Stimulated activated CD4-positive, alpha-beta T cell treated with anti-CD3 and anti-CD28 coated beads, Interleukin-15, amount 100 ng/mL, for 24 hours (primary cell): ENCODE measurements at places on chromosomes 3 and 15.
A peak's percentile ranks its signal among the peaks of the same experiment; 100 is the strongest.

- DNase-seq: no peak
Observed at GRCh38 chr3:29314727-29315088, 33.8 kb downstream of the RBMS3 start.

DNA sequence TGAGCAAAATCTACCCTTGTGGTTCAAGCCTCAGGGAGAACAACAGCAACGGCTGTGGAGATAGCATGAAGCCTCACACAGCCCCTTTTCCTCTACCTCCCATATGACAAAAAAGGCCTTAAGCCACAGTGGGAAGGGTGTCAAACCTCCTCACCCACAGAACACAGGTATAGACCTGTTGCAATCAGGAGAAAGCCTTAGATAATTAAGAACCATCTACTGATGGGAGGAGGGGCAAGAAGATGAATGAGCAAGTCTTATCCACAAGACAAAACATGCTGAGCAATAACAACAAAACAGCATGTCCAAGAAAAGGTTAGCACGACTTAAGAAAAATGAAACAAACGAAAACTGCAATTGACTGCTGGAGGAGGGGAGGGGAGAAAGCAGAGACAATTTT is 272.9 kb upstream of the BCHE start:
- no peak for DNase-seq

DNA sequence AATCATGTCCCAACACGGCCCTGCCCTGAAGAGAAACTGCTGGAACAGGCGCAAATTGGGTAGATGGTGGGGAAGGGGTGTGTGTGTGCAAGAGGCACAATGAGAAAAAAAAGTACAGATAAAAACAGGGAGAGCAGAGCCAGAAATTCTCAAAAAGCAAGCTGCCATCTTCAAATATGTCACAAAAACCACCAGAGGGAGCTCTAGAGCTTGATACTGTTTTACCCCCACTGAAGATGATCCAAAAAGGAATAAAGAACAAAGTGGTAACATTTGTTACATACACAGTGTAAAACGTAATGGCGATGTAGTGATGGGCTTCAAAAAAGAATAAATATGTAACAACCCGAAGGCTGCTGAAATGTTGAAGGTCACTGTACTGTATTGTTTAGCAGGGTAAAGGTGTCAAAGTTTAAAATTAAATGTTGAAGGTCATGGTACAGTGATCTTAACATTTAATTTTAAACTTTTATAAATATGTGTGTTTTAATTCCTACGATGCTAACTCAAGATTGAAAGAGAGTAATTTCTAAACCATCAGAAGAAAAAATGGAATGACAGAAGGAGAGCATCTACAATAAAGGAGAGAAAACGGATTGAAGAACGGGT is 6.0 kb downstream of the SNRPA1 start:
- no peak for DNase-seq

- peak; percentile 36 for DNase-seq
Observed at GRCh38 chr15:50879016-50879617, 29.4 kb upstream of the AP4E1 start.

DNA sequence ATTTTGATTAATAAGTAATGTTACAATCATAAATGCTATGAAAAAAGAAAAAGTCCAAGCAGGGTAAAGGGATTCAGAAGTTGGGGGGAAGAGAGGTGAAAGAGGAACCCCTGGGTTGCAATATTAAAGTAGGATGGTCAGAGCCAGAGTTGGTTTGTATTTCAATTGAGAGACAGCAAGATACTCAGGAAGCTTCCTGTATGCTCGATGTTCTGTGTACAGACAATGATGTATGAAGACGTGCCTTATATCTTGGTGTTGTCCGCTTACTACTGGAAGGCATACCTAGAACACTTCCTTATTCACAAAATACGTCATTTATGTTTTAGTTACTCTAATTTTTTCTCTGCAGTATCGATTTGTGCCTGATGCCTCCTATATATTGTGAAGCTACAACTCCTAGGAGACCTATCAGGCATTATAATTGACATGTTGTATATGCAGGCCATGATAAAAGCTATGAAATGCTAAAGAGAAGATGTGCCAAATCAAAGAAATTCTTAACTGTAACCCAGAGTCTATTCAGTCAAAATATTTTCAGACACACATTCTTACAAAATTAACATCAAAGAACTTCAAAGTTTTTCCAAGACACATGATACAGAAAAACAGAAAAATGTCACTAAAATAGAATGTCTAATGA is 87.5 kb downstream of the TBL1XR1 start:
- no peak for DNase-seq

DNA sequence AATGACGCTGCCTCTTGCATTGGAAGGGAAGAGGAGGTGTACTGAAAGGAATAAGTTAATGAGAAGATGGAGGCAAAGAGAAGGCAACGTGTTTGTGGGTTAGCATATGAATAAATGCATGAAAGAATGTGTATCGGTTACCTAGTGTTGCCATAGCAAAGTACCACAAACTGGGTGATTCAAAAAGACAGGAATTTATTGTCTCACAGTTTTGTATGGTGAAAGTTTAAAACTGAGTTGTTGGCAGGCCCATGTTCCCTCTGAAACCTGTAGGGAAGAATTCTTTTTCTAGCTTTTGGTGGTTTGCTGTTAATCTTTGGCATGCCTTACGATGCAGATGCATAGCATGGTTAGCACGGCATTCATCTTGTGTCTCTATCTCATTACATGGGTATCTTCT is 729.9 kb downstream of the MECOM start:
- no peak for DNase-seq

DNA sequence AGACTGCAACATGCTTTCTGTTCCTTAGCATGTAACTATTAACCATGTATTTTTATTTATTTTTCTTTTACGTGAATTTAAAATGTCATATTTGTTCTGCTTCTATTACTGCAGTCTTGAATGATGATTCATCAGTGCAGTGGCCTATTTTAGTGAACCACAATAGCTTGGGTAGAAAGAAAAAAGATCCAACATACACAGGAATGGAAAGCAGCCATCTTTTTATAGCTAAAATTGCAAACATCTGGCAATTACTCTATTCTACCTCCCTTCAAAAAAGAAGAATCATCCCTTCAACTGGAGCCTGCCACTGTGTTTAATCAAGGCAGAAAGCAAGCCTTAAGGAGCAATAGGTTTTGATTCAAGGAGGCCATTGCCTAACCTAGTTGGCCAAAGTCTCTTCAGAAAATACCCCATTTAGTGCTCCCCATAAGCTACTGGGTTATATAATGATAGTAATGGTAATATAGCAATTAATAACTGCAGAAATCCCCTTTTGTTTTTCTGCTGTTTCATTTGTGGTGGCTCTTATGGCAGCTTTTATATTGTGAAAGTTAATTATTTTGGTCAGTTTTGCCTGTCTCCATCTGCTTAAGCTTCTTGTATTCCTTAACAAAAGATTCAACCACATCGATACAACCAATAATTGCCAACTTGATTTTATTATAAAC is 267.3 kb downstream of the LPP start:
- no peak for DNase-seq

DNA sequence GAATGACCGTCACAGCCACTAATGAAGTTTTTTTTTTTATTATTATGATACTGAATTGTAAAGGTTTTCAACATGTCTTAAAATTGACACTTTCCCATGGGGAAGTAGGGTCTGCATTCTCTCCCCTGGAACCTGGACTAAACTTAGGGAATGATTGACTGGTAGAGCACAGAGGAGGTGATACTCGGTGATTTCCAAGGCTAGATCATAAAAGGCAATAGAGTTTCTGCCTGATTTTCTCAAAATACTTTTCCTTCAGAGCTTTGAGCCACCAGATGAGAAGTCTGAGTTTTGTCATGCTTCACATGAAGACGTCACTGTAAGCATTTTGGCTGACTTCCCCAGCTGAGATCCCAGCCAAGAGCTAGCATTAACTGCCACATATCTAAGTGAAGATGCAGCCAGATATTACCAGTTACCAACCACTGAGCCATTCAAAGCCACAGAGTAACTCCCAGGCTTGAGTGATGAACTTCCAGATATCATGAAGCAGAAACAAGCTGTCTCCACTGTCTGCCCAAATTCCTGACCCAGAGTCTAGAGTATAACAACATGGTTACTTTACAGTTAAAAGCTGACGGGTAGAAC is 105.8 kb downstream of the LSAMP start:
- no peak for DNase-seq

- DNase-seq: peak; percentile 91
Observed at GRCh38 chr3:172591876-172592771, 68.9 kb upstream of the TNFSF10 start.

DNA sequence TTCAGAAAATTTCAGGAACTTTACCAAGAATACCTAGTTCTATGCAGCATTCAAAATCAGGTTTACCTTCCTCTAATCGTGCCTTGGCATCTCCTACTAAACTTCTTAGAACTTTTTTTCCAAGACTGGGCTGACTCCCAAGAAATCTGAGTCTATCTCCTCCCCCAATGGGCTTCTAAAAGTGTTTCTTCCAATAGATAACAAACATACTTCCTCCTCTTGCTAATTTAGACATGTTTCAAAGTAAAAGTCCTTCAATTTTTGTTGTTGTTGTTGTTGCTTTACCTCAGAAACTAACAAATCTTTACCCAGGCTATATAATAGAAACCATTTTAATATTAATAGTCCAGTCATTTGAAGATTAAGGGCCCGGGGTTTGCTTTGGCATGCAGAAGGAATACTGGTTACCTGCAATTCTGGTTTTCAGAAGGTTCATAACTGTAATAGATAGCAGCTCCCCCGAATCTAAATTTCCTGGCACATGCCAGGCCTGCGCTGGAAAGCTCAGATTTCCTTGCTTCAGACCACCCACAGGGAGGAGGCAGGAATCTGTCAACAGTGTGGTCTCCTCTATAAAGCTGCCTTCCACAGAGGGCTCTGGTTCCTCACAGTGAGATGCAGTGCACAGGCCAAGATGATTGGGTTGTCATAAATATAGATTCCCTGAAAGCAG is 188.7 kb downstream of the THRB start:
- DNase-seq: no peak

- no peak for DNase-seq
Observed at GRCh38 chr3:123061856-123062255, 5.0 kb upstream of the PDIA5 start.

- no peak for DNase-seq
Observed at GRCh38 chr3:111749171-111750170, 109.6 kb upstream of the PHLDB2 start.

DNA sequence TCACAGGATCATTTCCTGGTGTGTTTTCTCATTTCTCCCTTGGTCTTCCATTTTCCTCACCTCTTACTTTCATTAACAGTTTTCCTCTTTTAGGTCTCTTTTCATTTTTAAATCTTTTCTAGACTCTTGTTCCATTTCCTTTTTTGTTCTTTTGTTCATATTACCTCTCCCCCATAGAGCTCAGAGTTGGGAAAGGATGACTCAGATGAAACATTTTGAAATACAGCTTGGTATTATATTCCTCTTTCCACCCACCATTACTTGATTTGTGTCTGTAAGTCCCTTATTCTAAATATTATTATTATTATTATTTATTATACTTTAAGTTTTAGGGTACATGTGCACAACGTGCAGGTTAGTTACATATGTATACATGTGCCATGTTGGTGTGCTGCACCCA is 153.1 kb downstream of the VGLL3 start:
- no peak for DNase-seq

GRCh38 chr15:60510006-60510405 is 31.1 kb upstream of the ICE2 start:
- no peak for DNase-seq

DNA sequence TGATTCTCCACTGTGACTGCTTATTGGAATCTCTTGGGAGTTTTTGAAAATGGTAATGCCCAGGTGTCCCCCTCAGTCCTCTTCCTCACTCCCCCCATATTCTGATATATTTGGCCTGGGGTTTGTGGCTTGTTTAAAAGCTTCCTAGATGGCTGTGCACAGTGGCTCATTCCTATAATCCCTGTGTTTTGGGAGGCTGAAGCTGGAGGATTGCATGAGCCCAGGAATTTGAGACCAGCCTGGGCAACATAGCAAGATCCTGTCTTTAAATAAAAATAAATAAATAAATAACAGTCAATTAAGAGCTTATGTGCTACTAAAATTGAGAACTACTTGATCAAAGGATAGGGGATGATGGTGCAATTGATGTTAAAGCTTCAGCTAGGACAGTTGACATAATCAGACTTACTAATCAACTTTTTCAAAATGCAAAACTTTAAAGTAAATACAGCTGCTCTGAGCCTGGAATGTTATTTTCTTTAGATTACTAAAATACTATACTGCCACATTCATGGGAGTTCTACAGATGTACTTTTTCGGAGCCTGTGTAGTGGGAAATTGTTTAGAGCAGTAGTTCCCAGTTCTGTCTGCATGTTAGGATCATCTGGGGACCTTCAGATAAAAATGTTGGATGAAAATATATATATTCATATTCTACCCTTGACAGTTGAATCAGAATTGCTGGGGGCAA is 33.4 kb downstream of the ARIH1 start:
- DNase-seq: no peak

DNA sequence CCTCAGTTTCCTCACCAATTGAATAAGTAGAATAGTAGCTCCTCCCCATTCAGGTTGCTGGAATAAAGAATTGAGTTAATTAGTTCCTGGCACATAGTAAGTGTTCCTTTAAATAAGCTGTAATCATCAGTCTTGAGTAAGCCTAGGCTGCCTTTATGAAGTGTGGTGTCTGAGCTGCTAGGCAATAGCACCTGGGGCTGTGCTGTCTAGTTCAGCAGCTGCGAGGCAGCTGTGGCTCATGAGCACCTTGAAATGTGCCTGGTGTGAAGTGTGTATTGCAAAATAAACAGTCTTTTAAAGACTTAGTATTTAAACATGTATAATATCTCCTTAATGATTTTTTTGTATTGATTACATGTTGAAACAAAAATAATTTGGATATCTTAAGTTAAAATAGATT is 77.6 kb downstream of the TOP2B start:
- DNase-seq: no peak

GRCh38 chr3:173891272-173892100 is 493.9 kb downstream of the NLGN1 start:
- DNase-seq: no peak

DNA sequence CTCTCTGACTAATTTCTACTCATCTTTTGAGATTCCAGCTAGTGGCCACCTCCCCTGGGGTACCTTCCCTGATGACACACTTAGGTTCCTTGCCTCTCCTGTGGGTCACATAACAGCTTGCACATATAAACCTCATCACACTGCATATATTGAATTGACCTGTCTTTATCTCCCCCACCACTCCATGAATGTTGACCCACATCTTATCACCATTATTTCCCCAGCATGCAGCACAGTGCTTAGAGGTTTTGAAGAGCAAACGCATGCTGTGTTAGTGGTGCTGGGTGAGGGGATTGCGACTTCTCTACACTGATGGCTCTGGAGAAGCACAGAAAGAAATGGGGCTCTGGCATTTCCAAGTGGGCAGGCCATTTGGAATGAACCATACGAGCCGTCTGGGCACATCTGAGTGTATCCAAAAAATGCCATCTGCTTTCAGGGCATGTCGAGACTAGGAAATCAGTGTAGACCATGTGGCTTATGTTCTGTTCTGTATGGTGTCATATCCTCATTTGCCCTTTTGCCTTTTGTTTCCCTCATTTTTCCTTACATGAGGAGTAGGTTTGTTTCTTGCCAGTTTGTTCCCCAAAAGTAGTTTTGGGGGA is 333.2 kb upstream of the TRIM42 start:
- DNase-seq: no peak

GRCh38 chr15:31476866-31477265 is 150.2 kb downstream of the KLF13 start:
- DNase-seq: no peak
